ENCODE measurements at places on chromosomes 2 and 18.

DNA sequence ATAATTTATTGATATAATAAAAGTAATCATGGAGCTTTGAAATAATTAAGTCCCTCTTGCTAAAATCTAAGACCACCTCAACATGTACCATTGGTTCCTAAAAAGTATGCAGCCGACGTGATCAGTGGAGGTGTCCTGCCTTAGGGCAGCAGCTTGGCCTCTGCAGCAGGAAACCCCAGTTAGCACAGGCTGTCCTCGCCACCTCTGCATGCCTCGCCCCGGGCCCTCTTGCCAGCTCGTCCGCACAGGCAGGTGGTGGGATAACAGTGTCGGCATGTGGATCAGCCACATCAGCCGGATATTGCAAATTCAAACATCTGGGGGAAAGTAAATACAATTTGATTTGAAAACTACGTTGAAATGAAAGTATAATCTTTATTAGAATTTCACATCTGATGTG is 22.9 kb downstream of the COA5 start:
- DNase-seq = no peak

- no peak for DNase-seq
These were observed 125.6 kb downstream of the HRH4 start for GRCh38 chr18:24585996-24586566.

GRCh38 chr18:50802141-50802540 is 17.7 kb downstream of the MRO start:
- DNase-seq = no peak

DNA sequence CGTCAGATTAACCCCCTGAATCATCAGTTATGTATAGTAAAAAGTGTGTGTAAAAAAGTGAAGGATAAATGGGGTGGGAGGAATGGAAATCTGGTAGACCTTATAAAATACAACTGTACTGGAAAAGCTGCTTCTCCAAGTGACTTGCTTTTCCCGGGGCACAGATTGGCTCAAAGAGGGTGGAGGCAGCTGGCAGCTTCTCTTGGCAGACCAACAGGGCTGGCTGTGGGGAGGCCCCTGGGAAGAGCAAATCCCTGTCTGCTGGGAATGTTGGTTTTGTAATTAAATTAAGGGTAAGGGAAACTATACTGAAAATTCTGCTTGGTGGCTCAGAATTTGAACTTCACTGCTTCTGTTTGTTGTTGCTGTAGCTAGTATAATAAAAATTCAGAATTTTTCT is 154.2 kb upstream of the DLX2 start:
- no peak for DNase-seq

GRCh38 chr2:200311139-200311538 is 4.6 kb downstream of the SPATS2L start:
- no peak for DNase-seq

- no peak for DNase-seq
These were observed 993 bp downstream of the COX7A2L start for GRCh38 chr2:42359965-42360483.

DNA sequence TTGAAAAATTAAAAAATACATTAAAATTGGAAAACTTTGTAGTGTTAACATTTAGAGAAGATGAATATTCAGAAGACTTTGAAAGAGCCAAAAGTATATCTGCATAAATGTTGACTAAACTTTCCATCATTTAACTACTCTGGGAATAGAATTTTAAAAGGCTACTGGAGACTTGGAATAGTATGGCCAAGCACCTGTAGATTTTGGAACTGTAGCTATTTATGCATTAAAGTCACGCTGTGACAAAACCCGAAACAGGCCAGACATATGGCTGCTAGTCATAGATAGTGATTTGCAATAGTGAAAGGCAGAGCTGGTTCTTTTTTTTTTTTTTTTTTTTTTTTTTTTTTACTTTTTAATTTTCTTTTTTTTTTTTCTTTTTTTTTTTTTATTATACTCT is 396.0 kb downstream of the SOCS6 start:
- no peak for DNase-seq

DNA sequence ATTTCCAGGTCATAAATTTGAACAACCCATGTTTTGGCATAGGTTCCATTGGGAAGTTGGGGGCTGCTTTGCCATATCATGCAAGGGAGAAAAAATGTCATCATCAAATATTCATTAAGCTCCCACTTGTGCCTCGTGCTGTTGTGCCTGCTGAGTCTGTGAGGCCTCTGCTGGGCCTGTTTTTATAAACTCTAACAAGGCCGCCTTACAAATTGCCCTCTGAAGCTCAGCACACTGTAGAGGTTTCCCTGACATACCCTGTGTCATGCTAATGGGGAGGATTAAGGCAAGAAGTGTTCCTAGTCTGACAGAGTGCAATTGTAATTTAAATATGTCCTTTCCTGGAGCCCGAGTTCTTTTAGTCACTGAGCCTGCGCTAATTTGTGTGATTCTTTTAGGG is 17.6 kb downstream of the OSBPL6 start:
- DNase-seq = peak; percentile 53

DNA sequence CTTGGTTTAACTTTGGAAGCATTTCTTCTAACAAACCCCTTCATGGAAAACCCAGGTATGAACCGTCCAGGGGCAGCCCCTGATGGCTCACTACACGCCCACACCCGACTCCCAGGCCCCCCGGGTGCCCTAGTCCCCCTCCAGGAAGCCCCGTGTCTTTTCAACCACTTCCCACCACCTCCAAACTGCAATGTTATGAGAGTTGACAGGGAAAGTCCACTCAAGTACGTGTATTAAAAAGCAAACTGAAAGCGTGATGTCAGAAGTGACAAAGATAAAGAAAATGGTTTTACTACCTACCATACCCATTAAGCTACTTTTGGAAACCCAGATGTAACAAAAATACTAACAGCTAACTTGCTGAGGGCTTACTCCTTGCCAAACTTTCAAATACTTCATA is 51.5 kb downstream of the L3MBTL4 start:
- DNase-seq = no peak

- no peak for DNase-seq
These were observed 460.7 kb upstream of the MEIS1 start for GRCh38 chr2:65974067-65974723.

DNA sequence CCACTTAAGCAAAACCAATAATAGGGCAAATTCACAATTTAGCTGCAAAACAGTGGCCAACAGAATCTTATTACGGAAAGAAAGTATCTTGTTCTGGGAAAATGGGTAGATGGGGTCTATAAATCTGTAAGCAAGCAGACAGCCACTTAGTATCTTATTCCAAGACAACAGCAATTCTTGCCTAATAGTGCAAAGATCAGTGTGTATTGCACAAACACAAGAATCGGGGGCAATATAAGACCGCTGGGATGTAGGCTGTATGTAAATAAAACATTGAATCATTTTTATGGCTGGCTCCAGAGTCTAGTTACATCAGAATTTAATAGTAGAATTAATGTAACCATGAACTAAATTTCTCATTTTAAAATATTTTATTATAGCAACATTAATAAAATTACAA is 85.6 kb downstream of the FBXO15 start:
- no peak for DNase-seq

DNA sequence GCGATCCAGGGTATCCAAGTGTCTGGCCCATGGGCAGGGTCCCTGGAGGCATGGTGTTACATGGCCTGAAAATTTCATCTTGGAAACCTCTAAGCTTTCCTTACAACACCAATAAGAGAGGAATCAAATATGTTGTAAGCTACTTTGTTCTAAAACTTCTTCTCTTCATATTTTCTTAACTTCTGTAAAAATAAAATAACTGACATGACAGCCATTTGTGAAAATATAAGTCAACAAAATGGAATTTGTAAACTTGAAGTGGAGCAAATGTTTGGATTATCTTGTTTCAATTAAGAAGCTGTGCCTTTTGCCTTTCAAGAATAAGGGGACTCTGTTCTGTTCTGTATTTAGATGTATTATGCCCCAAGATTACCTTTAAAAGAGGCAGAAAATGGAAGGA is 319.7 kb downstream of the LPIN1 start:
- no peak for DNase-seq

DNA sequence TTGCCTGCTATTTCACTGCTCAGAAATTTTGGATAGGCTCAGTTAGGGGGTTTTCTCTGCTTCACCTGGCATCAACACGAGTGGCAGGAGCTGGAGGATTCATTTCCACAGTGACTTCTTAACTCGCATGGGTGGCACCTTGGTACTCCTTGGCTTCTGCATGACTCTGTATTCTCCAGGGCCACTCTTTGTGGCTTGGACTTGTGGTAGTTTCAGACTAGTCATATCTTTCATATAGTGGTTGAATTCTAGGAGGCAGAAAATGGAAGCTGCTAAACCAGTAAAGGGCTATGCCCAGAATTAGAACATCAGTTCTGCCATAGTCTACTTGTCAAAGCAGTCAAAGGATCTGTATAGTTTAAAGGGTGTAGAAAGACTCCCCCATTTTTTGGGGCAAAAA is 6.8 kb downstream of the MAIP1 start:
- no peak for DNase-seq

All from NCI-H1436 (cell line).